CD14-positive monocyte (primary cell): ENCODE measurements at places on chromosomes 1 and 21. TPM values are rescaled to one million over a fixed set of nuclear protein-coding genes. Genes with fewer than 3 reads are reported as not detected.

TEX38 gene
- not detected for polyA plus RNA-seq

- H3K27ac ChIP-seq = no peak overlapping the region
- no peak for DNase-seq
- no peaks in the 10 kb centered on the region for H3K27me3 ChIP-seq
- no peak overlapping the region for H3K4me3 ChIP-seq
- no peaks in the 10 kb centered on the region for H3K4me1 ChIP-seq
These were observed 40.7 kb upstream of the PRKACB start for GRCh38 chr1:84103197-84103992.

DNA sequence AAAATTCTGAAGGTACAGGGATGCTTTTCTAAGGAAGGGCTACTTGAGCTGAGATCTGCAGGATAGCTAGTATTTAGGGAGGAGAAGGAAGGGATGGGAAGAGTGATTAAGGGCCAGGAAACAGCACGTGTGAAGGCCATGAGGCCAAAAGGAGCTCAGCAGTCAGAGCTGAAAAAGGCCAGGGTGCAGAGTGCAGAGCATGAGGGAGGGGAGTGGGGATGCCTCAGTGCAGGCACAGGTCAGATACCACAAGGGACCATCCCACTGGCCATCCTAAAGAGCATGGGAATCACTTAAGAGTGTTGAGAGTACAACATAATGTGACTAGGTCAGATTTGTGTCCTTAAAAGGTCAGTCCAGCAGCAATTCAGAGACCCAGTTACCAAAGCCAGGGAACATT is 16.0 kb downstream of the LRRN2 start:
- H3K27me3 ChIP-seq = no peaks in the 10 kb centered on the region
- H3K36me3 ChIP-seq = no peaks in the 10 kb centered on the region
- H3K4me1 ChIP-seq = no peaks in the 10 kb centered on the region

- no peak overlapping the region for H3K4me3 ChIP-seq
- H3K27ac ChIP-seq = no peak overlapping the region
- H3K4me1 ChIP-seq = no peaks in the 10 kb centered on the region
- DNase-seq = peak; percentile 8
These were observed 27.2 kb upstream of the FOXE3 start for GRCh38 chr1:47388891-47389238.

- H3K4me3 ChIP-seq = no peak overlapping the region
- H3K36me3 ChIP-seq = no peaks in the 10 kb centered on the region
- peaks cover 40% of the 10 kb centered on the region for H3K4me1 ChIP-seq
These were observed 2.0 kb downstream of the KCNJ15 start for GRCh38 chr21:38258521-38259485.

DNA sequence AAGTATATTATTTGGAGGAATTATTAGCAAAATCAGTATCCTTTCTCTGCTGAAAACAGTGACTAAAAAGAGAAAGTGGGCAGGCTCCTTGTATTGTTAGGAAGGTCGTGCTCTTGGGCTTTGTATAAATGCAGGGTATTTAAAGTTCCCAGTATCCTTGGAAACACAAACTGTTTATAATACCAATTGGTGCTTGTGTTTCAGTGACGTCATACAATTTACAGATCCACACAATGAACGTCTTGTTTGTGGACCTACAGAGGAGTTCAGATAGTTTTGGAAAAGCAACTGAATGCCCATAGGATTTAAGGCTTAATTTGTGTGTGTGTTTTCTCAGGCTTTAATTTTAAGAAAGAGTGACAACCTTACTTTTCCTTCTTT is 168.2 kb downstream of the RASAL2 start:
- no peak overlapping the region for H3K4me3 ChIP-seq
- no peak for DNase-seq
- no peaks in the 10 kb centered on the region for H3K4me1 ChIP-seq
- H3K27me3 ChIP-seq = no peaks in the 10 kb centered on the region
- no peaks in the 10 kb centered on the region for H3K36me3 ChIP-seq

DNA sequence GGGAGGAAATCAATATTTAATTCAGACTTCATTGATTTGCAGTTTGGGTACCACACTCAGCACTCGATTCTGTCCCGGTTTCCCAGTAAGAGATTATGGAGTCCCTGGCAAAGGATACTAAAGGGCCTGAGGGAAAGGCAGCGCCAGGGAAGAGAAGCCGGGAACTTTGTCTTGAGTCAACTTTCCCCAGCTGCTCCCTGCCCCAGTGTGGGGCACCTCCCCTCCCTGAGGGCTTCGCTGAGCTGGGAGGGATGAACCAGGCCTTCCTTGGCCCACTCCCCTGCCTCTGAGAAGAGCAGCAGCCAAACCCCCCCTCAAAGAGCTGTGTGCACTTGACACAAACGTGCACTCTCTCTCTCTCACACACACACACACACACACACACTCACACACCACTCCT is 32.6 kb downstream of the OPTC start:
- H3K27me3 ChIP-seq = no peaks in the 10 kb centered on the region
- H3K4me3 ChIP-seq = no peak overlapping the region
- no peaks in the 10 kb centered on the region for H3K36me3 ChIP-seq
- no peak for DNase-seq
- no peak overlapping the region for H3K27ac ChIP-seq

DNA sequence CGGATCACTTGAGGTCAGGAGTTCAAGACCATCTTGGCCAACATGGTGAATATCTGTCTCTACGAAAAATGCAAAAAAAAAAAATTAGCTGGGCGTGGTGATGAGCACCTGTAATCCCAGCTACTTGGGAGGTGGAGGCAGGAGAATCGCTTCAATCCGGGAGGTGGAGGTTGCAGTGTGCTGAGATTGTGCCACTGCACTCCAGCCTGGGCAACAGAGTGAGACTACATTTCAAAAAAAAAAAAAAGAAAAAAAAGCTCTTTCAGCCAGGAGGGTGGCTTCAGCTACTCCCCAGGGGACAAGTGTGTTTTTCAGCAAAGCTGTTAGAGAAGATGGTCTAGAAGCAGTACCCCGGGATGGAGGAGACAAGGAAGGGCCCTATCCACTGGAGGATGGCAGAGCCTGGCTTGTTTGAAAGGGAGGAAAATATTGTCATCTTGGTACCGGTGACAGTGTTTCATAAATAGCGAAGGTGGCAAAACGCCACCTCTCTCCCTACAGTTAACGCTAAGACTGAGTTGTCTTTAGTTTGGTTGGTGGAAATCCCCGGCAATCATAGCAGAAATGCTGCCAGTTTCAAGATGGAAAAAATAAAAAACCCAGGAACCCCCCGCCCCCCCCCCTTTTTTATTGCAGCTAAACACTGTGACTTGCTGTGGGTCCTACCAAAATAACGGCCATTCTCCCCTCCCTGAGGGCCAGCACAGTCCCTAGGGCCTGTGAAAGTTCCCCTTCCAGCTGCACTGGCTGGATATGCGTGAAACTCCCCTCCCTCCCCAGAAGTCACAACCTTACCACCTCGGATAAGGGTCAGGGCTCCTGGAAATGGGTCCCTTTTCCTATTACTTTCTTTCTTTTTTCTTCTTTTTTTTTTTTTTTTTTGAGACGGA is 3.5 kb downstream of the PIK3CD start:
- H3K27me3 ChIP-seq = no peaks in the 10 kb centered on the region
- H3K27ac ChIP-seq = peak overlapping the region; percentile 81
- DNase-seq = no peak

DNA sequence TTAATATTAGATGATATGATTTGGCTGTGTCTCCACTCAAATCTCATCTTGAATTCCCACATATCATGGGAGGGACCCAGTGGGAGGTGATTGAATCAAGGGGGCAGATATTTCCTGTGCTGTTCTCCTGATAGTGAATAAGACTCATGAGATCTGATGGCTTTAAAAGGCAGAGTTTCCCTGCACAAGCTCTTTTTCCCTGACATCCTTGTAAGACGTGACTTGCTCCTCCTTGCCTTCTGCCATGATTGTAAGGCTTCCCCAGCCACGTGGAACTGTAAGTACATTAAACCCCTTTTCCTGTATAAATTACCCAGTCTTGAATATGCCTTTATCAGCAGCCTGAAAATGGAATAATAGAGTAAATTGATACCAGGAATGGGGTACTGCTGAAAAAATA is 13.3 kb upstream of the F13B start:
- no peaks in the 10 kb centered on the region for H3K27me3 ChIP-seq
- H3K4me1 ChIP-seq = no peaks in the 10 kb centered on the region
- H3K27ac ChIP-seq = no peak overlapping the region
- H3K36me3 ChIP-seq = peaks cover 28% of the 10 kb centered on the region

GRCh38 chr1:166703141-166703540 is 136.1 kb upstream of the POGK start:
- no peaks in the 10 kb centered on the region for H3K27me3 ChIP-seq
- no peak for DNase-seq
- no peak overlapping the region for H3K27ac ChIP-seq
- no peak overlapping the region for H3K4me3 ChIP-seq
- no peaks in the 10 kb centered on the region for H3K4me1 ChIP-seq

DNA sequence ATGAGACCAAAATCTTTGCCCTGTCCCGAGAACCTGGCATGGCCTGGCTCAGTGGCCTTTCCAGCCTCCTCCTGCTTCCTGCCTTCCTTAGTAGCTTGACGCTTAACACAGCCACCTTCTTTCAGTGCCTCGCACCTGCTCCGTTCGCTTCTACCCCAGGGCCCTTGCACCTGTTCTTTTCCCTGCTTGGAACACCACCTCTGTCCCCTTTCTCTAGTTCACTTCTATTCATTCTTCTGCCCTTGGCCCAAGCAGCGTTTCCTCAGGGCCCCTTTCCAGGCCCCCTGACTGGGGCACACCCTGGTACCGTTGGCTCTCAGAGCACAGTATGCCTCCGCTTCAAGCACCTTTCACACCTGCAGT is 9.0 kb upstream of the HTR6 start:
- H3K27me3 ChIP-seq = peaks cover 5% of the 10 kb centered on the region
- no peaks in the 10 kb centered on the region for H3K36me3 ChIP-seq
- no peak overlapping the region for H3K27ac ChIP-seq
- no peaks in the 10 kb centered on the region for H3K4me1 ChIP-seq
- H3K4me3 ChIP-seq = no peak overlapping the region

DNA sequence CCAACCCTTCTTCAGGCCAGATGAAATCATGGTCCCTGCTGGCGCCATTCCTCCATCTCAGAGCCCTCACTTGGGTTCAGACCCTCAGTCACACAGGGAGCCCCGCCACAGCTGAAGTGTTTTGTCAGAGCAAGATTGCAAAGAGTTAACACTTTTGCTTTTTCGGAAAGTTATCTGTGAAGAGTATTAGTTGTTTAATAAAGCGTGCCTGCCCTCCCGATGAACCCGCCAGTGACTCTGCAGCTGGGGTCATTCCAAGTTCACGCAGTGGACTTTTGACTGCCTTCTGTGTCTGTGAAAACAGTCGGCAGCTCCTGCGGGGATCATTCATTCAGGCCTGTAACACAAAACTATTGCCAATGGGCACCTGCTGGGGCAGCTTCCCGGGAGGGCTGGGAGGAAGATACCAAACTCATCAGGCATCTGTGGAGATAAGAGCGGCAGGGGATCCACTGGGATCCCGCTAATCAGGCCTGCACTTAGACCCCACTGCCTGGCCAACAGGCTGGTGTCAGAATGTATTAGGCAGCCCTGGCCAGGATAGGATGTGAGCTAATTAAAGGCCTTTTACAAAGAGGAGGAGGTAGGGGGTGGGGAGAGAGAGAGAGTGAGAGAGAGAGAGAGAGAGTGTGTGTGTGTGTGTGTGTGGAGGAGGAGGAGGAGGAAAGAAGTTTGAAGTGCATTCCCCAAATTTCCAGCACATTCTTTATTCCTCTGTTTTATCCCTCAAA is 184.5 kb downstream of the DHRS3 start:
- no peaks in the 10 kb centered on the region for H3K27me3 ChIP-seq
- H3K4me1 ChIP-seq = no peaks in the 10 kb centered on the region
- no peak overlapping the region for H3K27ac ChIP-seq
- H3K4me3 ChIP-seq = no peak overlapping the region
- no peak for DNase-seq

SH2D5 gene
- polyA plus RNA-seq = not detected in 2 replicates

- H3K4me1 ChIP-seq = peaks cover 9% of the 10 kb centered on the region
- no peak overlapping the region for H3K27ac ChIP-seq
- no peaks in the 10 kb centered on the region for H3K27me3 ChIP-seq
- no peak for DNase-seq
- H3K36me3 ChIP-seq = no peaks in the 10 kb centered on the region
- H3K4me3 ChIP-seq = no peak overlapping the region
These were observed 63.7 kb upstream of the COG2 start for GRCh38 chr1:230578616-230579015.
